ENCODE measurements at places on chromosomes 2 and 18. TPM values are rescaled to one million over a fixed set of nuclear protein-coding genes. Genes with fewer than 3 reads are reported as not detected.

- no peaks in the 10 kb centered on the region for H3K4me1 ChIP-seq
- H3K27me3 ChIP-seq = peaks cover 9% of the 10 kb centered on the region
- DNase-seq = no peak
- no peak overlapping the region for H3K4me3 ChIP-seq
Measured at GRCh38 chr18:48475635-48476549, 62.9 kb upstream of the CTIF start.

Gene CNRIP1
- total RNA-seq = not detected

Gene IL1A
- 0.17 TPM for total RNA-seq

Gene TBR1
- 0.32 TPM for total RNA-seq

DNA sequence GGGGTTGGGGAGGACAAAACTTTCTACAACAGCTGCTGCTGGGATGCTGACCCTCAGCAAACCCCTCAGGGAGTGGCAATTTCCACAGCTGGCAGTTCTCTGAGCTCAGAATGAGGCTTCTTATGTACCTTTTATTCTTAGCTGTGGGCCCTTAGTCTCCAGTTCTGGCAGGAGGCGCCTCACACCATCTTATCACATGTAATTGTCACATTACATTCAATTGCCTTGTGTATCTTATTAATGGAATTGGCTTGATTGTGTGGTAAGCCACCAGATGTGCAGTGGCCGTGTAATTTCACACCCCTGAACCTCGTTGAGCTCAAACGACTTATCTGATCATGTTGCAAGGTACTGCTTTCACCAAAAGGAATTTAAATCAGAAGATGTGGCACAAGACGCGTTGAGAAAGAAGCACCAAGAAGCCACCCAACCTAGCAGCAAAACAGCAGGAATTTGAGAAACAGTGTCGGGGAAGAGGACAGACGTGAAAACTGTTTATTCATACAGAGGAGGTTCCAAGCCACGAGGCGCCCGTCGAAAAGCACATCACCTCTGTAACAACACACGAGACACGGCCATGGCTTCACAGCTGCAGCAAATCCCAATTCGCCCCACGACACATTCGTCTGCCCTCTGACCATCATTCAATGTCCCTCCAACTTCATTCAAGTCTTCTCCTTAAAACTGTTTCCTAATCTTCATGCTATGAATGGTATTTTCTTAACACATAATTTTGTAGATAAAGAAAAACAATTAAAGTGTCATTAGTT is 53.6 kb upstream of the LPIN2 start:
- no peaks in the 10 kb centered on the region for H3K27me3 ChIP-seq
- H3K4me1 ChIP-seq = peaks cover 17% of the 10 kb centered on the region
- no peak for DNase-seq
- no peak overlapping the region for H3K27ac ChIP-seq
- no peak overlapping the region for H3K4me3 ChIP-seq

Data from CD4-positive, CD25-positive, alpha-beta regulatory T cell (primary cell).